Ovary (tissue), 10 donors: ENCODE measurements at places on chromosomes 6 and 20. TPM values are rescaled to one million over a fixed set of nuclear protein-coding genes. Genes with fewer than 3 reads are reported as not detected.

HLA-DQB2 gene
- 0.57 TPM for total RNA-seq

DNA sequence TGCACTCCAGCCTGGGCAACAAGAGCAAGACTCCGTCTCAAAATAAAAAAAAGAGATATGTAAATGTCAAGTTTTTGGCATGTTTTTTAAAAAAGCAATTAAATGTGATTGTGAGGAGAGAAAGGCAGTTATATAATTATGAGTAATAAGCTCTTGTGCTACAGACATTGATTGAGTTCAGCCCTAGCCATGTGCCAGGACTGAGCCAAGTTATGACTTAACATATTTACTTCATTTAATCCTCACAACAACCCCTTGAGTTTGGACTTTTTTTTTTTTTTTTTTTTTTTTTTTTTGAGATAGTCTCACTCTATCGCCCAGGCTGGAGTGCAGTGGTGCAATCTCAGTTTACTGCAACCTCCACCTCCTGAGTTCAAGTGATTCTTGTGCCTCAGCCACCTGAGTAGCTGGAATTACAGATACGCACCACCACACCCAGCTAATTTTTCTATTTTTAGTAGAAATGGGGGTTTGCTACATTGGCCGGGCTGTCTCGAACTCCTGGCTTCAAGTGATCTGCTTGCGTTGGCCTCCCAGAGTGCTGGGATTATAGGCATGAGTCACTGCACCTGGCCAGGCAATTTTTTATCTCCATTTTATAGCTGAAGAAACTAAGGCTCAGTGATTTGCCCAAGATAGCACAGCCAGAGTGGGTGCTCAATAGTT lies 15.0 kb upstream of the CSE1L start:
- no peak for DNase-seq

- no peak for DNase-seq
These were observed 65.0 kb downstream of the HDDC2 start for GRCh38 chr6:125236536-125237327.

- DNase-seq, result no peak
These were observed 14.8 kb upstream of the VNN1 start for GRCh38 chr6:132728616-132729015.

DNA sequence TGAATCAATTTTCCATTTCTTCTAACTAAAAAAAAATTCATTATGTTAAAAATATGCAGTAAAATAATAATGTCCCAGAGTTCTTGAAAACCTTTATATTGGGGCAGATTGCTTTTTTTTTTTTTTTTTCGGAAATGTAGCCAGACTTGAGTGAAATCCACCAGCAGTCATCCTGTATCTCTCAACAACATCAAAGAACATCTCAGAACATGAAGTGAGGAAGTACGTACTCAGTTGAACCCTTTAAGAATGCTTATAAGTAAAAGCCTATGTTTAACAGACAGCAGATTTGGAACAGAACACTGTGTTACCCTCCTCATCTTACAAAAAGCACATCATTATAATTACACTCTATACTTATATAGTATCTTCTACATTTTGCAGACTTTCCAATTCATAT lies 51.0 kb upstream of the SUPT3H start:
- no peak for DNase-seq

DNA sequence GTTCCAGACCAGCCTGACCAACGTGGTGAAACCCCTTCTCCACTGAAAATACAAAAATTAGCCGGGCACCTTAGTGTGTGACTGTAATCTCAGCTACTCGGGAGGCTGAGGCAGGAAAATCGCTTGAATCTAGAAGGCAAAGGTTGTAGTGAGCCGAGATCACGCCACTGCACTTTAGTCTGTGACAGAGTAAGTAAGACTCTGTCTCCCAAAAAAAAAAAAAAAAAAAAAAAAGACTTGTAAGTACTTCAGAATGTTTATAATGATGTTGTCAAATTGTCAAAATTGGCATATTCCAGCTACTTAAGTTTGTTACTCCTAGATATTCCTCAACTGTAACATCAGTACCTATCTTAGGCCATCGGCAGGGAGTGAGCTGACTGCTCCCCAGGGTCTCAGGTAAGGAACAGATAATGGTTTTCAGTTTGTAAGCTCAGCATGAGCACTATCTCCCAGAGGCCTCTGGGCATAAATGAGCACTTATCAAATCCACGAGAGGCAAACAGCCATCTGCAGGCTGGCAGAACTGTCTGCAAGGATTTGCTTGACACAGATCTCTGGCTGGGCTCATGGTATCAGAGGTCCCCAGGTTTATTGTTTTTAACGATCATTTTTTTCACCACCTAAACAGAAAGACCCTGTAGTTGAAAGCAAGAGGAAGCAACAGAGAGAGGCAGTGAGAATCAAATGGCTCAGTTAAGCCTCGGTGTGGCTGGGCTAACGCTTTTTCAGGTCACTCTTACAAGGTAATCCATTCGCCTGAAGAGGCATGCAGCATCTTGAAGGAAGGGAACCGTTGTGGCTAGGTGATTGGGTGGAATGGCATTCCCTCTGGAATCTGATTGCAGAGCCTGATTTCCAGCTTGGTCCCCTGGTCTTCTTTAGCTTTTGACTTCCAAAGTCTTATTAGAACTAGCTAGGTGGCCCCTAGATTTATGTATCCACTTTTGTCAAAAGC lies 115.9 kb downstream of the LY86 start:
- DNase-seq, result no peak
